ENCODE measurements at places on chromosomes 12 and 14.

GRCh38 chr12:1073652-1074051, 82.6 kb downstream of the ERC1 start:
- DNase-seq = no peak

DNA sequence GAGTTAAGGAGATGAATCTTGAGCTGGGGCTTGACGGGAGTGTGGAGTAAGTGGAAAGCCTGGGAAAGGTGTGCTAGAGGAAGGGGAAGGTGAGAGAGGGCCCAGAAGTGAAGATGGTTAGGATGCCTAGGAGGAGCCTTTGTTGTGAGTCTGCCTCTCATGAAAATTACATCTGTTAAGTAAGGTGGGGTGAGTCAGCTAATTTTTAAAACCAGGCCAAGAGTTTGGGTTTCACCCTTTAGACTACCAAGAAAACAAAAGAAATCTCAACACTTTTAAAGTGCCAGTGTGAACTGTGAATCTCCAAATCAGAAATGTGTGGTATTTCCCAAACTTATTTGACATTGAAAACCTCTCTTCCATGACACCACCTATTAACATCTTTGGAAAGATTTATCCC, 185.2 kb downstream of the CRADD start:
- DNase-seq = no peak

DNA sequence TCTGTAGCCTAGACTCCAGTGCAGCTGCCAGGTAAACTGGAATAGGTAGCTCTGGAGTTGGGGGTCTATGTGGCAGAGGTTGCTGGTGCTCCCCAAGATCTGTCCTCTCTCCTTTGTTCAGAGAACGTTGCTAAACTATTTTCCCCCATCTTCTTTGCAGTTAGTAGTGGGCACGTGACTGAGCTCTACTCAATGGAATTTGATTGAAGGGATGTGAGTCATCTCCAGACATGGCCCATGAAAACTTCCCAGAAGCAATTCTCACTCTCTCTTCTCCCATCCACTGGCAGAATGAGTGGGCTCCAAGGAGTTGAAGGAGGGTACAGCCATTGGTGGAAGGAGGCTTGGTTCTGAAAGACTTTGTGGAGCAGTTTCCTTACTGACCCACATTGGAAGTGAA, 44.0 kb downstream of the PAH start:
- DNase-seq = no peak

DNA sequence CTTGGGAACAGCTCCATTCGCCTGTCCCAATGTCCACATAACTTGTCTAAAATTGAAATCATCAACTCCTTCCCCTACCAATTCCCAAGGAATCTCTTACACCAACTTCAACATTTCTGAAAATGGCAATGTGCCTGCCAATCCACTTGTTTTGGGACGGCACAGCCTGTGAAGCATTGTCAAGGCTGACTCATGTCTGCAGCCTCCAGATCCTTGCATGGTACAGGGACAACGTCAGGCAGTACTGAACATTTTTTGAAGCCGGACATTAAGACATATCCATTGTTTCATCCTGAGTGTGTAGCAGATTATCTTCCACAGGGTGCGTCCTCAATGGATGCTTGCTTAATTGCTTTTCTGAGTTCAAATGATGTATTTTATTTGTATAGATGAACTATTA, 794.1 kb downstream of the BCL11B start:
- no peak for DNase-seq

DNA sequence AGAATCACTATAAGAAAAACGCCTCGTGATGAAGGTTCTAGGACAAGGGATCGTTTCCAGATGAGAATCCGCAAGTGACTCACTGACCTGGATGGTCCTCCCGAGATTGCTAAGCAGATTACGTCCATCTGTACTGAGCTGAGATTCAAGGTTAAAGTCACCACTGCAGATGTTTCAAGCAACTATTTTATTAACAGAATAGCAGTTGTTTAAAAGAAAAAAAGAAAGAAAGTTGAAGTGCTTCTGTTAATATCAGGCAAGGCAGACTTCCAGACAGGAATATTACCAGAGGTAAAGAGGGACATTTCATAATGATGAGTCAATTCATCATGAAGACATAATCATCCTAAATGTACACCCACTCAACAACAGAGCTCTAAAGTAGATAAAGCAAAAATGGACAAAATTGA, 17.9 kb downstream of the PXN start:
- DNase-seq = no peak

GRCh38 chr14:79201564-79202207, 1009.6 kb downstream of the DIO2 start:
- DNase-seq = no peak

GRCh38 chr14:68263563-68264259, 444.1 kb downstream of the RAD51B start:
- DNase-seq = no peak

DNA sequence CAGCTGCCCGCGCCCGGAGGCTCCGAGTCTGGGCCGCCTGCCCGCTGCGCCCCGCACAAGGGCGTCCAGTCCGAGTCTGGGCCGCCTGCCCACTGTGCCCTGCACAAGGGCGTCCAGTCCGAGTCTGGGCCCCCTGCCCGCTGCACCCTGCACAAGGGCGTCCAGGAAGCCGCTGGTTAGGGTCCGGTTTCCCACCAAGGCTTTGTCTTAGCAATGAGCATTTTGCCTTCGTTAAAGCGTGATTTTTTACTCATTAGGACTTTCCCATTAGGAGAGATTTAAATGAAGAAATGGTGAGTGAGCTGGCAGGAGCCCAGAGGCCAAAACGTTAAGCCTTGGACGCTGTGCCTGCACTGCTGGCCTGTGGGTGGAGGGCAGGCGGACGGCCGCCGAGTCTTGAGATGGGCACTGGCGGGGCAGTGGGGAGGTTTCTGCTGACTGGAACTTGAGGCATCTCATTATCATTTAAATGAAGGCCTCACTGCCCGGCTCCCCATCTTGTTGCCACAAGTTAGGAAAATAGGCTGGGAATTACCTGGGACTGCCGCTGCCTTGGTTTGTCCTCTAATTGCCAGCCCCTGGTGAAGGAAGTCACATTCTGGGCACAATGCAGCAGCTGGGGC, 36.0 kb downstream of the FBRSL1 start:
- no peak for DNase-seq

DNA sequence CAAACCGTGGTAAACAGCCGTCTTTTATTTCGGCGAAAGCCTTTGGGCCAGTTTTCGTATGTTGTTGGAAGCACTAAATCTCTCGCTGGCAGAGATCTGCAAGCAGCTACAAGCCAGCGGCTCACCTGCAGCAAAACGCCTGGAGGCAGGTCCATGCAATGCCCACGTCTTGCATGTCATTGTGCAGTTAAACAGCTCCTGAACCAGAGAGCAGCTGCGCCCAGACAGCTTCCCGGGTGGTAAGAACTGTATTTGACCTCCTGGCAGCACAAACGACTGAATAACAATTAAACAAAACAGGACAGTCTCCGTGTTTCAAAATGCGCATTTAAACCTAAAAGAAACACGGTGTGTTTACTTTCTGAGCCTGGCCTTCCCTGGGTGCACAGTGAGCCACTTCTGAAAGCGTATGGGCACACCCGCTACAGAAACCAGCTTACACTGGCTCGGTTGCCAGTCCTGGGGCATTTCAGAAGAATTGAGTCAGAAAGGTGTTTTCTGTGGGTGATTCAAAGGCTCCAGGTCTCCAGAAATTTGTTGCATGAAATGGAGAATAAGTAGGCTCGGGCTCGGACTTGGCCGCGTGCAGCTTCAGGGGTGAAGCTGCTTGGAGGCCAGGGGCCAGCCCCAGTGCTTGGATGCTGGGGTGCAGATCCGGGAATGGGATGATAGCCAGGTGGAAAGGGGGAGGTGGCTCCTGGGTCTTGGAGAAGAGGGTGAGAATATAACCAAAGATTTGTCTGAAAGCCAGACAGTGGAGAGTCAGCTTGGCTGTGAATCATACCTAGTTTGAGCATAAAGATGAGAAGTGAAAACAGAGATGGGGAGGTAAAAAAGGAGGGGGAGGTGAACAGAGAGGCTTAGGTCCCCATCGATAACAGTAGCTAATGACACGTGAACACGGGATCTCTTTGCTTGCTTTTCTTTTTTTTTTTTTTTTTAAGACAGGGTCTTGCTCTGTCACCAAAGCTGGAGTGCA, 24.9 kb upstream of the FZD10 start:
- peak; percentile 54 for DNase-seq

- DNase-seq = no peak
These were observed 14.3 kb upstream of the CHURC1 start for GRCh38 chr14:64899958-64900357.

DNA sequence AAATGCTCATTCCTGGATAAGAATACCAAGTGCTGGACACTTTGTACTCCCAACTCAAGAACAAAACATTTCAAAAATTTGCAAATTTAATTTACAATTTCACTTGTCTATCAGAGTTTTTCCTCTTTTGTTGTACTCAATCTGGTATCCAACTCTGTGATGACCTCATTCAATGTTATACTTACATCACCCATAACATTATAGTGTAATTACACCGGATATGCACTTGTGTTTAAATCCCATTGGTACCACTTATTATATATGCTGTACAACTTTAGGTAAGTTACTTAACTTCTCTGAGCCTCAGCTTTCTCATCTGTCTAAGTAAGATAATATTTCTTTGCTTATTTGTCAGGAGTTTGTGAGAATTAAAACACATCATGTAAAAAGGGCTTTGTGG, 76.6 kb upstream of the KCNJ8 start:
- no peak for DNase-seq

GRCh38 chr14:75515629-75515996, 6.7 kb upstream of the BATF start:
- DNase-seq = no peak

DNA sequence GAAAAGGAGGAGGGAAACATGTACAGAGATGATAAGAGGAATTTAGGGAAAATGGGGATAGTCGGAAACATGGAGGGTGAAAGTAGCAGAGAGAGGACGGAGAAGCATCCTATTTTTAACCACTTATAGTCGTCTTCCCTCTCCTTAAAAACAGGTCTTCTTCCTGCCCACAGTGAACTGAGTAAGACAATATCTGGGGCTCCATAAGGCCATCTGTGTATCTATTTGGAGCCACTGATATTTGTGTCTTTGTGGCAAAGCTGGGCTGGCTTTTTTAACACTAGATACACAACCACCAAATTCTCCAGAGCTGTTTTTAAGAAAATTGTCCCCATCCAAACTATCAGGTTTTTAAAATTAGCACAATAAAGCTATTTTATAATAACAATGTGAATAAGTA, 109.5 kb upstream of the RAP1B start:
- no peak for DNase-seq

GRCh38 chr12:101581190-101581589, 13.6 kb upstream of the MYBPC1 start:
- DNase-seq = no peak

- DNase-seq = peak; percentile 72
These were observed at the start of gene C12orf75 for GRCh38 chr12:105330283-105330930. TSS of gene C12orf75 (plus strand) at chr12:105330691. CDS start at chr12:105330892, 201 bp downstream.

DNA sequence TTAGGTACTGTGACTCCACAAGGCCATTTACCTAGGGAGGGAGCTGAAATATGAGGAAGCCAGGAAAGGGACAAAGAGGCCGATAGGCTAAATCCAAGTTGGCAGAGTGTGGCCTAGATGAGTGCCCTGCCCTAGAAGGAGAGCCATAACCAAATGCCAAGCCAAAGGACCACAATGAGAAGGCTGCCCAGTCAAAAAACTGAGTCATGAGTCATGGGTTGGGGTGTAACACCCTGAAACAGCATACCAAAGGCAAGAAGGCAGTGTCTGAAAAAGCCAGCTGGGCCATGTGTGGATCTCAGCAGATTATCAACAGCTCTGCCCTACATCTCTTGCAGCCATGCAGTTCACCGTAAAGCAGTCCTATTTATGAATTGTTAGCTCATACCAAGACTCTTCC, 171.7 kb downstream of the PHLDA1 start:
- no peak for DNase-seq

DNA sequence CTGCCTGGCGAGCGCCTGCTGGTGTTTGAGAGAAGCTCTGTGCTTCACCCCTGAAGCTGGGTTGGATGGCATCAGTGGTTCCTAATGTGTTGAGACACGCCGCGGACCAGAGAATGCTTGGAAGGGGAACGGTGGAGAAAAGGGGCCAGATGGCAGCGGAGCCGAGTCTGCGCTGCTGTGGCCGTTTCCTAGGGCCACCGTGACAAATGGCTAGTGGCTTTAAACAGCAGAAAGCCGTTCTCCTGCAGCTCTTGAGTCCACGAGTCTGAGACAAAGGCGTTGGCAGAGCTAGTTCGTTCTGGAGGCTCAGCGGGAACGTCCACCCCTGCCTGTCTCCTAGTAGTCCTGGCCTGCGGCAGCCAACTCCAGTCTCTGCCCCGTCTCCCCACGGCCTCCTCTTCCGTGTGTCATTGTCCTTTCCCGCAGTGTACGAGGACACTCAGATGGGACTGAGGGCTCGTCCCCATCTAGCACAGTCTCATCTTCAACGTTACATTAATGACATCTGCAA, 103.6 kb downstream of the ADGRD1 start:
- no peak for DNase-seq

- no peak for DNase-seq
These were observed 28.2 kb upstream of the SNAPC1 start for GRCh38 chr14:61733972-61734371.

GRCh38 chr12:133108150-133108549, 21.9 kb downstream of the ZNF891 start:
- no peak for DNase-seq

GRCh38 chr14:55789406-55789805, 209.4 kb downstream of the KTN1 start:
- no peak for DNase-seq

DNA sequence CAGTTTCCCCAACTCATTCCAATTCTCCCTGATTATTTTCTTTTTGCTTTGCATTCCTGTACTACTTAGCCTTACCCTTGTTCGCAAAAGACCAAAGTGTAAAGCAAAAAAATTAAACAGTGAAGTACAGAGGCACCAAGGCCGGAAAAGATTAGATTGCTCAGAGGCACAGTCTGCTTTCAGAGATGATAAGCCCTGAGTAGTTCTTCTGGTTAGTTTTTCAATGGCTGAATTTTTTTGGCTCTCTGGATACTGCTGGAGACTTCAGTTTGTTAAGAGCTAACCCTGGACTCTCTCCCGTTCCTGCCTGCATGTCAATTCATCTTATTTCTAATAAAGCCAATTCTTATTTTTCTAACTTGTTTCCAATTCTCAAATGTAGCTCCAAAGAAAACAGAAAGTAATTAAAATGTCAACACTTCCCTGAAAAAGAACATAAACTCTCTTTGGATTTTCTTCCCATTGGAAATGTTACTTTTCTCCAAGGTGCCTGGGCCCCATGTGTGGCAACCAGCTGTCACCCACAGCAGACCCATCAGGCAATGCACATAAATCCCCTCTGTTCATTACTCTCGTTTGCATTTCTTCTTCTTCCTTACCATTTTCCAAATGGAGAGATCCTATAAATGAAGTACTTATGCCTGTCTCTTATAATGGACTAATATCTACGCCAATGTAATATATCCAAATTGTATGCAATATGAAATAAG, 142.8 kb downstream of the BTG1 start:
- no peak for DNase-seq

- no peak for DNase-seq
These were observed 17.6 kb downstream of the CALCOCO1 start for GRCh38 chr12:53709671-53710070.

- no peak for DNase-seq
These were observed 76.8 kb upstream of the WSCD2 start for GRCh38 chr12:108052260-108052659.

- no peak for DNase-seq
These were observed 98.1 kb upstream of the FGD4 start for GRCh38 chr12:32301216-32301615.
